ENCODE measurements at places on chromosomes 11 and 22.

DNA sequence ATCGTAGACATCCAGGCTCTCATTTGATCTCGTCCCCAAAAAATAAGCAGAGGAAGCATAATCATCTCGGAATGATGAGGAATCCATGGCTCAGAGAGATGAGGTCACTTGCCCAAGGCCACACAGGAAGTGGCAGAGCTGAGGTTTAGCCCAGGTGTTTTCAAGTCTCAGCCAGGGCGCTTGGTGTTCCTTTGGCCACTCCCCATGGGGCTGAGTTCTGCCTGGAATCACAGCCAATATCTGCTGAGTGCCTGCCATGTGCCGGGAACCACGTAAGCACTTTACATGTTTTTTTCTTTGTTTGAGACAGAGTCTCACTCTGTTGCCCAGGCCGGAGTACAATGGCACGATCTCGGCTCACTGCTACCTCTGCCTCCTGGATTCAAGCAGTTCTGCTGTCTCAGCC lies 29.5 kb upstream of the MYH9 start:
- DNase-seq = peak; percentile 44

- DNase-seq = no peak
Observed at GRCh38 chr11:127461241-127462064, 460.9 kb upstream of the KIRREL3 start.

- no peak for DNase-seq
Observed at GRCh38 chr11:47995360-47995769, 15.0 kb downstream of the PTPRJ start.

- DNase-seq = no peak
Observed at GRCh38 chr11:75767228-75767572, 1.4 kb upstream of the DGAT2 start.

Measured in RWPE1 (cell line).